ENCODE measurements at places on chromosomes 3 and 15. TPM values are rescaled to one million over a fixed set of nuclear protein-coding genes. Genes with fewer than 3 reads are reported as not detected.

EFCAB12 gene
- not detected for total RNA-seq

CCR5 gene
- total RNA-seq, result not detected

CTDSPL gene
- total RNA-seq, result 29.7 TPM

EPB42 gene
- not detected for total RNA-seq

CMTM8 gene
- total RNA-seq, result 1.4 TPM

NUP210 gene
- total RNA-seq, result 0.28 TPM

UROC1 gene
- total RNA-seq, result not detected

SI gene
- not detected for total RNA-seq

THRB gene
- total RNA-seq, result 0.38 TPM

ARGFX gene
- total RNA-seq, result not detected

ABI3BP gene
- total RNA-seq, result 9.2 TPM

SH3GL3 gene
- under 0.01 TPM for total RNA-seq

SLC12A8 gene
- total RNA-seq, result 2.7 TPM

TEX55 gene
- not detected for total RNA-seq

CAPN3 gene
- 0.28 TPM for total RNA-seq

MESD gene
- 18.6 TPM for total RNA-seq

CAV3 gene
- total RNA-seq, result not detected

CFAP20DC gene
- 1.0 TPM for total RNA-seq

CGNL1 gene
- total RNA-seq, result 20.9 TPM

RASGRP1 gene
- total RNA-seq, result 0.85 TPM

Measured in endothelial cell of coronary artery (primary cell).